ENCODE measurements at places on chromosomes 2 and 18.

GRCh38 chr2:173523497-173523896 lies 168.8 kb downstream of the CDCA7 start:
- DNase-seq, result no peak

DNA sequence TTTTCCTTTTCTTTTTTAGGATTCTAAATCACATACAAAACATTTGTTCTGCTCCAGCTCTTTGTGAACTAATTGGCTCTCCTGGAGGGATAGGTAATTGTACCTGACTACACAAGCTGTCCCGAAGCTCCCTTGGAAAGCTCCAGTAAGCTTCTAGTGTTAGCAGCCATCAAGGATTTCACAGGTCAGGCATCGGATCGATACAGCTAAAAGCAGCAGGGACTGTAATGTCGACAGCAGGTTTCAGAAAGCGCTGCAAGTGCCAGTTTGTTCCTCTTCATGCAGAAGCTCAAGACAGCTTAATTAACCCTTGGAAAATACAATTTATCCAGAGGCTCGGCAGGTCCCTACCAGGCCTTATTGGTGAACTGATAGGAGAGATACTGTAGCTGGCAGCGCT lies 87.2 kb upstream of the VRK2 start:
- no peak for DNase-seq

- no peak for DNase-seq
Measured at GRCh38 chr2:216505133-216506106, 6.8 kb downstream of the RPL37A start.

DNA sequence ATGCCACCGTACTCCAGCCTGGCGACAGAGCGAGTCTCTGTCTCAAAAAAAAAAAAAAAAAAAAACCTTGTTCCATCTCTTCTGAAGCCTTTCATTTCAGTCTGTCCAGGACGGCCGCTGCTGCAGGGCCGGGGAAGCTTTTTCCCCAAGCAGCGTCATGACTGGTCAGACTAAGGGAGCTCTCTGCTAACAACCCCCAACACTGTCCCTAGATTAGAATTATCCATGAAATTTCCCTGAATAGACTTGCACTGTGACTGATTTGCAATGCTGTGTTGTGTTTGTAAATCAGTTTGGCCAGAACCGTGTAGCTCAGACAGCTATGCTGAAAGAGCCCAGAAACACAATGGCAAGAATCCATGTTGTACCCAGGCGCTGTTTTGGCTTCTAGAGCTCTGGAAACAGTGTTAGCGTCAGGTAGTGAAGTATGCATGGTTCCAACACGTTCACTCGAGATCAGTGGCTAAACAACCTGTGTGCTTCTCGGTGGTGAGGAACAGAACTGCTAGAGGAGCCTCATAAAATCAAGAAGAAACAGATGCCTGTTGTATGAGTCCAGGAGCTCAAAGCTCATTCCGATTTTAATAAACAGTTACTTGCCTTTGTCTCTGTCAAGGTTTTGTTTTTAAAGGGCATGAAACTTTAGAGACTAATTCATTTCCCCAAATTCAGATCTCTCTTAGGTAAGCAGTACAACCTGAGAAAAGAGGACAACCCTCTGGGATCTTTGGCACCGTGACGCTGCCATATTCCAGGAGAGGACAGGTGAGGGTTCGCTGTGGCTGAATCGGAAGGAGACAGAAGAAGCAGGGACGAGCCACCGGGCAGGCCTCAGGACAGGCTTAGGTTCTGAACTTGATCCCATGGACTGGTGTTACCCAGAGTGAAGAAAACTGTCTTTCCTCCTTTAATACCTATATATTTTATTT lies 43.5 kb downstream of the GORASP2 start:
- no peak for DNase-seq

DNA sequence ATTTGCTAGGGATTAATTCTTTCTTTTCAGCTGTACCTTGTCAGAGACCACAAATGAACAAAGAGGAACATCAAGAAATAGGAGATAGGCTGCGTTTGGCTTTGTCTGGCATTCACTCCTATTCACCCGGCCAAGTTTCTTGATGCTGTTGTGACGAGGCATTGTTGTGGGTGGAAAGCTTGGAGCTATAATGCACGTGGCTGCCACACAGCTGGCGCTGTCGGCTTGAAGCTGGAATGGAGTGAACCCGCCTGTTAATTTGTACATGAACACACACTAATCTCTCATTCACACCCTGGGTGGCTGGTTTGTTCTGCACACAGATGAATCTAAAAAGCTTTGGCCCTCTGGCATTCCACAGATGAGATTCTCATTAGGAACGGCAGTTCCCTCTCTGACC lies 274.9 kb upstream of the GYPC start:
- DNase-seq, result no peak

- DNase-seq, result no peak
Measured at GRCh38 chr2:156918410-156918809, 339.1 kb upstream of the GALNT5 start.

DNA sequence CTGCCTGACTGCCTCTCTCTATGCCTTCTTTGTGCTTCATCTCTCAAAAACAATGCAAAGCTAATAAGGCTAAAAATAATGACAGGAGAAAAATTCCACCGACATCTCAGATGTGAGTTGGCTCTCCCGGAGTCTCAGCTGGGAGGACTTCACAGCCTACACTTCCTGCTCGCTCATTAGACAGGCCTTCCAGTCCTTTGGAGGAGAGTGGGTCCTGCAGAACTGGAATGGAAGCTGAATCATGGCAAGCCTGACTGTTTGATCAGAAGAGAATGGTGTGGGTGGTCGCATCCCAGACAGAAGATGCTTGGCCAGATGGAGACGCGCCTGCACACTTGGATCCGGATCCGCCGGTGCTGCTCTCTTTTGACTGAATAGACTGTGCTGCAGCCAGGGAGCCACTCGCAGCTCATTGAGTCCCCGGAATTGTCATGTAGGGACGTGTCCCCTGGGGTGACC lies 49.7 kb downstream of the TRIB2 start:
- DNase-seq, result no peak

DNA sequence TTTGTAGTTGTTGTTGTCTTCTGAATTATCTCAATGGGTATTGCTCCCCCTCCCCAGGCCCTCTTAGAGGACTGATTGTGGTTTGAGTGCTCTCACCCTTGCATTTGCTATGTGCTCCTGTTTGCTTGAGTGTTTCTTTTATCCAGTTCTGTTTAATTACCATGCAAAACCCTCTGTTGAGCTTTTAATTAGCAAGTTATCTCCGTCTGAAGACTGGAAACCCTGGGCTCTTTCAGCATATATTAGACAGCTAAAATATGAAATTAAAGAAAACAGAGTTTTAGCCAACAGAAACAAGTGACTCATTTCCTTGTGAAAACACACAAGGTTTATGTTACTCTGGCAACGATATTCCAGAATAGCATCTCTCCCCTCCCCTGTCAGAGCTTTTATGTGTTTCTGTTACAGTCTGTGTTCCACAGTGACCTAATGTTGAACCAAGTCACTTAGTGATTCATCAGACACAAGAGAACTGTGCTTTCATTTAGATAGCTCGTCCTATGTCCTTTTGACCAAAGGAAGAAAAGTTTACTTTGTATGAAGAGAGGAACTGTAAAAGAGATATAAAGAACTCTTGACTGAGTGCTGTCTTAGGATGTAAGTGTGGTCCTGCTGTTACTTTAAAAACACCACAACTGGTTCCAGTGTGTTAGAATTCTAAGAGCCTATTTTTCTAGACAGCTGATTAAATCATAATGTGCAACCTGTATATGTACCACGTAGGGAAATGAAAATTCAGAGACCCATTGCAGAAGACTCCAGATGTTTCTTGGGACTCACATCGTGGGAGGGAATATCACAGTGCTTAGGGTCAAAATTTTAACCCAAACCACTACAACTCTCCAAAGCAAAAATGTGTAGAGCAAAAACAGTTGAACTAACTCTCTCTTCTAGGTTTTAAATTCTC lies 172.8 kb upstream of the RBMS1 start:
- DNase-seq, result no peak

DNA sequence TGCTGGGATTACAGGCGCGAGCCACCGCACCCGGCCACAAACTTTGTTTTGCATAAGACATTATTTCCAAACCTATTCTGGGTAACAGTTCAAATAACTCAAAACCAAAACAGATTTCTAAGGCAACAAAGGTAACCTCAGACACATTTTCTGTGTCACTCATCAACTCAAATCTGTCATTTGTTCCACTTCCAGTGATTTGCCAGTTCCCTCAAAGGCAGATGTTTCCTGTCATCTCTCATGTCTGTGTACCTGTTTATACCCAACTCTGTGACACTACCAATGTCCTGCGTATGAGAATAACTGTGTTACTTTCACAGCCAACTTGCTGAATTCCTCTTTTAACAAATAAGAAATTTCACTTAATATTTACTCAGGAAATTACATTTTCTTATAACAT lies 54.4 kb downstream of the SCN3A start:
- DNase-seq, result no peak

DNA sequence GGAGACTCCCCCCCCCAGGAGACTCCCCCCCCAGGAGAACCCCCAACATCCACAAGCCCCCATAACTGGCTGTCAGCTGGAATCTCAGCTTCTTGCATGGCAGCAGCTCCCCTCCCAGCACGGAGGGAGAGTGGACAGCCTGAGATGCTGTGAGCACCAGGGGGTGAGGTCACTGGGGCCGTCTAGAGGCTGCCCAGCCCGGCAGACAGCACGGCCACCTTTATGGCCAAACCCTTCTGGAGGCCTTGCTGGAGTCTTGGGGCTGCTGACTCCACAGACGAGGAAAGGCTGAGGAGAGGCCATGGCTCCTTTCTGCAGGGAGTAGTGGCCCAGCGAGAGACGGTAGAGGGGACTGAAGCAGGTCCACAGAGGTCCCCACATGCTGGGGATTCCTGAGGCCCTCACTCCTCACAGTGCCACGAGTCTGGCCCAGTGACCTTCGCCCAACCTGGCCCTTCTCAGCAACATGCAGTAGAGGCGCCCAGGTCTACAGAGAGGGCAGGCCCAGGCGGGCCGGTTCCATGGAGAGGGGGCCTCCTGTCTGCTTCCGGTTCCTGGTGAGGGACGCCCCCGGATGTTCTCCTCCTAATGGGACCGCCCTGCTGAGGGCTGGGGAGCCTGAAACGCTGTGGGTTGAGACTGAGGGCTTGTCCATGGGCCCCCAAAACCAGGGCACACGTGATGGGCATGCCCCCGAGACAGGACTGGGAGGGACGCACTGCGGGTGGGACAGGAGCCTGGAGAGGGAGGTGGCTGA lies 122.6 kb upstream of the CTDP1 start:
- no peak for DNase-seq

- no peak for DNase-seq
Measured at GRCh38 chr2:119748135-119748534, 11.6 kb upstream of the PTPN4 start.

DNA sequence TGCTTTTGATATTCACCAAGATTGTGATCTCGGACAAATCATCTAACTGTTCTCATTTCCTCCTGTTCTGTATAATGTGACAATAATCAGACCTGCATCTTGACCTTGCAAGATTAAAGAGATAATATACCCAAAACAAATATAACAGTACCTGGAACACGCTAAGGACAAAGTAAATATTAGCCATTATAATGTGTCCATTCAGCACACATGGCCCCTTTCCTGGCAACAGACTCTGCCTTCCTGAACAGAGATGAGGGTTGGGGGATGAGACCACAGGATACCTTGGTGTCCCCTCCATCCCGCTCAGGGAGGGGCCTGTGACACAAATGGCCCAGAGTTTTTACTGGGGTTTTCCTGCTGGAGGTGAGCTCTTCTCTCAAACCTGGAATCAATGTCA lies 143.4 kb upstream of the SERPINE2 start:
- no peak for DNase-seq

Data from effector memory CD4-positive, alpha-beta T cell (primary cell).